ENCODE measurements at places on chromosomes 7 and 10.

- DNase-seq: peak; percentile 30
Observed at GRCh38 chr10:124529661-124530214, 68.1 kb downstream of the LHPP start.

- no peak for DNase-seq
Observed at GRCh38 chr7:149188637-149189259, 6.6 kb upstream of the ZNF282 start.

DNA sequence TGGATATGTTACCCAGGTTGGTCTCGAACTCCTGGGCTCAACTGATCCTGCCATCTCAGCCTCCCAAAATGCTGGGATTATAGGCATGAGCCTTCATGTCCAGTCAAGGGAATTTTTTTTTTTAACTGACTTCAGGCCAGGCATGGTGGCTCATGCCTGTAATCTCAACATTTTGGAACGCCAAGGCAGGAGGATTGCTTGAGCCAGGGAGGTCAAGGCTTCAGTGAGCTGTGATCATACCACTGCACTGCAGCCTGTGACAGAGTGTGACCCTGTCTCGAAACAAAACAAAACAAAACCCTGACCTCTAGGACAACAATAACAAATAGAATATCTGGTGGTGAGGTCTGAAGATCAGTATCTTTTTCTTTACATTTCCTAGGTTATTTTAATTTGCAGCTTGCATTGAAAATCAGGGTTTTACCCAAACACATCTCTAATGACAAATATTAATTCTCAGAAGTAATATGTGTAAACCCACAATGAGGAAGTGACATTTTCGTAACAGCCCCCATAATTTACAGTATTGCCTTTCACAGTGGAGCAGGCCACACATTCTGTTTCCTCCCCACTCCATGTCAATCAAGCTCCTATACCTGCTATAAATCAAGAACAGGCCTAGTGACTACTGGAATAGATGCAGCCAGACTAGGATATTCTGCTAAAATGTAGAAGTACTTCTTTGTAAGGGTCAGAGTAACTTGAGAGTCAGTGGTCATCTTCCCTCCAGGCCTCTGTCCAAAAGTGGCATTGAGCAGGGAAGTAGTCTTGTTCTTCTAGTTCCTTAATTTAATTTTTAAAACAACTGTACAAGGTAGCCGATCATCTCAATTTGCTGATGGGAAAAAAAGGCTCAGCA lies 43.3 kb upstream of the ECHDC3 start:
- DNase-seq: no peak

GRCh38 chr10:122148876-122149560 lies 122.1 kb upstream of the BTBD16 start:
- peak; percentile 85 for DNase-seq

GRCh38 chr10:30812018-30812851 lies 182.7 kb upstream of the LYZL2 start:
- DNase-seq: peak; percentile 45

DNA sequence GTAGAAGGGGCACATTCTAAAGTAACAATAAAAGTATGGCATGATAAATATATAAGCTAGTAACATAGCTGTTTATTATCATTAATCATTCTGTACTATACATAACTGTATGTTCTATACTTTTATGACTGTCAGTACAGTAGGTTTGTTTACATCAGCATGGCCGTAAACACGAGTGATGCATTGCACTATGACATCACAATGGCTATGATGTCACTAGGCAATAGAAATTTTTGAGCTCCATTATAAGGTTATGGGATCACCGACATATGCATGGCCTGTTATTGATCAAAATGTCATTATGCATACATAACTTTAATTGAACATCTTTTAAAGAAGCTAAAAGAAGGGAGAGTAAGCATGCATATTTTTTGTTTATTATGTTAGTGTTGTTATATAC lies 200.1 kb upstream of the SHH start:
- DNase-seq: no peak

GRCh38 chr10:50456719-50457118 lies 167.0 kb downstream of the SGMS1 start:
- no peak for DNase-seq

DNA sequence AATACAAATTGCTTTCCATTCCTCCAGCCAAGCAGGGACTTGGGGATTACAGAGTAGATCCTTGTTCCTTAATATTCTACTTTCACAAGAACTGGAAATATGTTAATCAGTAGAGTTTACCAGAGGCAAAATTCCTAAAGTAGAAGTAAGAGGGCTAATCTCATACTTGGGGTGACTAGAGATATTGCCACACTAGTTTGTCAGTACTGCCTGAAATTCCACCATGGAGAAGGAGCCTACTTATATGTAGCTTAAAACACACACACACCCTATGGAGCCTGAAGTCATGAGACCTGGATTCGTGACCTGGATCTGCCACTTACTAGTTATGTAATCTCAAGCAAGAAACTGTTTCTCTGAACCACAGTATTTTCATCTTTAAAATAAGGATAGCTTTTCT lies 33.9 kb downstream of the STRIP2 start:
- no peak for DNase-seq

- DNase-seq: no peak
Observed at GRCh38 chr7:103912891-103913605, 76.4 kb downstream of the RELN start.

DNA sequence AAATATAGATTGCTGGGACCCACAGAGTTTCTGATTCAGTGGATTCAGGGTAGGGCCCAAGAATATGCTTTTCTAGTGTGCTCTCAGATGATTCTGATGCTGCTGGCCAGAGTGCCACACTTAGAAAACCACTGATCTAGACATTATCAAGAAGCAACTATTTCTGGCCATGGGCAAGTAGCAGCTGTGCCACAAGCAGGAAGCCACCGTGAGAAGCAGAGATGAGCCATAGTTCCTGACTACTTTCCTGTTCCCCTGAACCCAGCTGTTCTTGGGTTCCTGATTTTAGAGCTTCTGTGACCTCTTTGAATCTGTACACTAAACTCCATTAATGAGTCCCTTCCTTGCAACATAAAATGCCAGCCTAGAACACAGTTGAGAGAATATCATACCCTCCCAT lies 38.1 kb upstream of the PIK3AP1 start:
- no peak for DNase-seq

DNA sequence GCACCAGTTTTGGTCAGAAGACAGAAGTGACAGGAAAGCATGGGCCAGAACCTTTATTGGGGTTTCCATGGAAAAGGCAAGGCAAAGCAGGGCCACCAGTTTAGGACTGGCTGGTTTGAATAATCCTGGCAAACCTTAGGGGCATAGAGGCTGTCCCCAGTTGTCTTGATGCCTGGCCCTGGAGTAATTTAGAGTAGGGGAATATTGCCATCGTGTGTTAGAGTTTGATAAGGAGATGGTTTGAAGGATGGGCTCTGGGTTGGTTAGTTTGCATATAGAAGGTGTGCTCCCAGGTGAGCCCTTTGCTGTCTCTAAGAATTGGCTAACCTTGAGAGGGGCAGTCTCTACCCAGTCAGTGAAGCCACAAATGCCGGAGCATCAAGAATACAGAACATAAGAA lies 79.6 kb downstream of the ZNF777 start:
- no peak for DNase-seq

GRCh38 chr7:29231671-29232232 lies 37.2 kb downstream of the CHN2 start:
- DNase-seq: no peak

DNA sequence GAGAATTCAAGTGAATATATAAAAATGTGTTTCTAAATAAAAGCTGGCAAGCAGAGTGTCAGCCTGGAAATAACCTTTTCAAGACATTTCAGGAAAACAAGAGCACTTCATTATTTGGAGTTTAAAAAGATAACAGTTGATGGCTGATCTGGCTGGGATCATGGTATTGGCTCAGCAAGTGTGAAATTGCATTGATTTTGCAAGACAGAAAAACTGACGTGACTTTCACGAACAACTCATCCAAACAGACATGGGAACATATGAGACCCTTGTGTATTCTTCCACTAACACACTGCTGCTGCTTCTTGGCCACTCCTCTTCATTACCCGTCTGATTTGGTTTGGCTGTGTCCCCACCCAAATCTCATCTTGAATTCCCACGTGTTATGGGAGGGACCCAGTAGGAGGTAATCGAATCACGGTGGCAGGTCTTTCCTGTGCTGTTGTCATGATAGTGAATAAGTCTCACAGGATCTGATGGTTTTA lies 108.5 kb downstream of the RAB18 start:
- no peak for DNase-seq
